Stimulated activated CD4-positive, alpha-beta T cell treated with anti-CD3 and anti-CD28 coated beads, Interleukin-1b, Interleukin-23, amount 100 ng/mL, for 24 hours (primary cell): ENCODE measurements at places on chromosomes 7 and 10.

DNA sequence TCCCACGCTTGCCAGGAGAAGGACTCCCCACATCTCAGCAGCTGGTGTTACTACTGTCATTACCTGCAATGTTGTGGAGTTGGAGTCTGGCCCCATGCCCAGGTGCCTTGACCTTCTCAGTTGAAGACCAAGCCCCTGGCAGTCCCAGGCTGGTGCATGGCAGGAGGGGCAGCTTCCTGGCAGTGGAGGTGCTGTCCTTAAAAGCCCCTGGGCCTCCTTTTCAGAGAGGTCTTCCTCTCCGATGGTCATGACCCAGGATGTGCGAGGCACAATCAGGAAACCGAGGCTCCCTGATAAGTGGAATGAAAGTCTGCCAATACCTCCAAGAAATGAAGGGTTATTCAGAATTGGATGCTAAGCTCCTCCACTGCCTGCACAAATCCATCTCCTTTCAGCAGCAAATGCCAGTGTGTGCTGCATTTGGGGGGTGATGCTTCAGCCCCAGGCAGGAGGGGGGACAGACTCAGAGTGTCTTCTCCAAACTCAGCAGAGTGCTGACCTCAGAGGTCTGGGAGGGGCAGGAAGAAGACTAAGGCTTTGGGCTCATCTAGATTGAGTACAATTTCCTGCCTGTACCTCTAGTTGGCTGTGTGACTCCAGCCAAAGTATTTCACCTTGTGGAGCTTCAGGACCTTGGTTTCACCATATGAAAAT is 97.0 kb upstream of the DDC start:
- DNase-seq: no peak

GRCh38 chr10:14253711-14254110 is 77.0 kb downstream of the FRMD4A start:
- DNase-seq: no peak

- DNase-seq: no peak
These were observed 93.7 kb downstream of the EPC1 start for GRCh38 chr10:32253276-32253675.

DNA sequence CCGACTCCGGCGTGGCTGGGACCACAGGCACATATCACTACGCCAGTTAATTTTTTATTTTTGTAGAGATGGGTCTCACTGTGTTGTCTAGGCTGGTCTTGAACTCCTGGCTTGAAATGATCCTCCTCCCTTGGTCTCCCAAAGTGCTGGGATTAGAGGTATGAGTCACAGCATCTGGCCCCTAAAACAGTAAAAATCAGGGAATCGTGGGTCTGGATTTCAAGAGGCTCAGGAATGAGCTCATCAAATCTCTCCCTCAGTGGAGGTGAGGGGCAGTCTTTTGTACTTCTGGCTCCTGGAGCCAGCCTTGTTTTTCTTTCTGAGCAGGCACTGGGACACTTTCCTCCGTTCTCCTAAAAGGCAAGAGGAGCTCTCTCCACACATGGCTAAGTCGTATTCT is 32.1 kb upstream of the RHEB start:
- DNase-seq: no peak

- no peak for DNase-seq
These were observed 402.0 kb upstream of the ZWINT start for GRCh38 chr10:56763090-56763489.

- DNase-seq: no peak
These were observed 1.8 kb downstream of the SEMA3C start for GRCh38 chr7:80916770-80917741.

- no peak for DNase-seq
These were observed 201.9 kb downstream of the DNAJB6 start for GRCh38 chr7:157538735-157539134.

DNA sequence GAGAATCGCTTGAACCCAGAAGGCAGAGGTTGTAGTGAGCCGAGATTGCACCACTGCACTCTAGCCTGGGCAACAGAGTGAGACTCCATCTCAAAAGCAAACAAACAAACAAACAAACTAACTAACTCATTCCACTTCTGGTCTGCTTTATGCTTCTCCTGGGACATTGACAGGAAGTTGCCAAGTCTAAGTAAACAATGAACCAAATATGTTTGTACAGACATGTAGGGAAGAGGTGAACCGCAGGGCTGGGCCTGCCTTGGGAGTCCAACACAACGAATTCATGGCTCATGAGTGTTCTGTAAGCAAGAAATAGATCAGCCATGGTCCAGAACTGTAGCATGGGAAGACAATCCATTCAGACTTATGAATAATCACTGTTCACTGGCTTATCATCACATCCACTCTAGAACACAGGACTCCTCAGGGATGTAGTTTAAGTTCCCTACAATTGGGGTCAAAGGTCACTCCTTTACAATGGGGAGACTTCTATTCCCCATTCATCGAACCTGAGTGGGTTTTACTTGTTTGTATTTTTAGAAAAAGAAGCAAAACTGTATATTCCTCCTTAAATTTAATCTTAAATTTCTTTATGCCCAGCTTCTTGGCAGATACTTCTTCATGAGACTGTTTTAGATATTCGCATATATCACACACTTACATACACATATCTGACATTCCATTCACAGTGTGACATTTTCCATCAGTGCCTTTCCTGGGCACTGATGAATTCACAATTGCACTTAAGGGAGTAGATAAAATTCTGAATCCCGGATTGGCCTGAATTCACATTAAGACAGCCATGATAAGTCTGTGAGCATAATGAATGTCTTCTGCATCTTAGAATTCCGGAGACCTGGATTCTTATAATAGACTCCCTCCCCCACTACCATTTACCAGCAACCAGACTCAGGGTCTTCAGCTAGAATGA is 159.1 kb upstream of the EEPD1 start:
- DNase-seq: no peak

DNA sequence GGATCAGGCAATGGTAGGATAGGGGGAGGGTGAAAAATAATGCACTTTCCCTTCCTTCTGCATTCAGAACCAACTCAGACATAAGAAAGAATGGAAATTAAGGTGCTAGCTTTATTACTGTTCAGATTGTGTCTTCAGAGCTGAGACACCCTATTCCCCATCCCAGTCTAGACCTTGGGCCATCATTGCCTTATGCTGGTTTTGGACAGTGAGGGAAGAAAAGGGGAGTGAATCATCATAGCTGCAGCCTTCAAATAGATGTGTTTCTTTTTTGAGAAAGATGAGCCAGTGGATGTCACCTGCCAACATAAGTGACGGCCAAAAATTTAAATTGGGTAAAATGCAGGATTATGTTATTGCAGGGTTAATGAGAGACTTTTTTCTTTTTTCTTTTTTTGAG is 27.0 kb upstream of the TOMM7 start:
- DNase-seq: no peak

DNA sequence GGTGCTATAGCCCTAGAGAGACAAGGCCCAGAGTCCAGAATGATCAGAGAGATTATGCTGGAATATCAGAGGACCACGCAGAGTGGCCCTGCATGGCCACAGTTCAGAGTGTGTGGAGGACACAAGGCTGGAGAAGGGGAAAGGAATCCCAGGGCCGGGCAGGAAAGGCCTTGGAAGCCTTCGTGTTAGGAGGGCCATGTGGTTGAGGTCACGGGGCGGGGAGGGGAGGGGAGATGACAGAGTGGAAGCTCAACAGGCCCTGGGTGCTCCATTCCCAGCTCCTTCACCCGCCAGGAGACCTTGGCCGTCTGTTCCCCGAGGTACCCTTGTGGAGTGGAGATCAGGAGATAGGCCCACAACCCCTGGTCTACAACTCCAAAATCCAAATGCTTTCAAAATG is 13.2 kb upstream of the EN2 start:
- no peak for DNase-seq

GRCh38 chr10:25578061-25578460 is 356.0 kb upstream of the MYO3A start:
- DNase-seq: no peak
